ACHN (cell line): ENCODE measurements at places on chromosomes 16 and 17.

DNA sequence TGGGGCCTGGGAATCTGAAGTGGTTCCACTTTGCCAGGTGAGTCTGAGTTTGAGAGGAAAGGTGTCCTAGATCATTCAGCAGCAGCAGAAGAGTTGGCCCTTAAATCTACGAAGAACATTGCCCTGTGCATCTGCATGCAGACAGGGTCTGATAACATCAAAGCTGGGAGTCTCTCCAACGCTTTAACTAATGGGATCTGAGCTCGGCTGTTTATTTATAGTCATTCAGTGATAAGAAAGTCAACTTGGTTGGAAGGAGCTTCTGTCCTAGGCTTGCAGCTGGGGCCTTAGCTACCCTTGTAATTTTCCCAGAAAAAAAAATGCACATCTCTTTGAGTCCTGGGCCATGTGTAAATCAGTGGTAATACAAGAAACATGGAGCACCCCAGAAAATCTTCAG is 418.0 kb upstream of the HSBP1 start:
- no peak for DNase-seq

- DNase-seq: no peak
Observed at GRCh38 chr17:35214631-35215273, 20.6 kb upstream of the SLC35G3 start.

GRCh38 chr16:88458773-88459235 is 5.7 kb downstream of the ZFPM1 start:
- no peak for DNase-seq

DNA sequence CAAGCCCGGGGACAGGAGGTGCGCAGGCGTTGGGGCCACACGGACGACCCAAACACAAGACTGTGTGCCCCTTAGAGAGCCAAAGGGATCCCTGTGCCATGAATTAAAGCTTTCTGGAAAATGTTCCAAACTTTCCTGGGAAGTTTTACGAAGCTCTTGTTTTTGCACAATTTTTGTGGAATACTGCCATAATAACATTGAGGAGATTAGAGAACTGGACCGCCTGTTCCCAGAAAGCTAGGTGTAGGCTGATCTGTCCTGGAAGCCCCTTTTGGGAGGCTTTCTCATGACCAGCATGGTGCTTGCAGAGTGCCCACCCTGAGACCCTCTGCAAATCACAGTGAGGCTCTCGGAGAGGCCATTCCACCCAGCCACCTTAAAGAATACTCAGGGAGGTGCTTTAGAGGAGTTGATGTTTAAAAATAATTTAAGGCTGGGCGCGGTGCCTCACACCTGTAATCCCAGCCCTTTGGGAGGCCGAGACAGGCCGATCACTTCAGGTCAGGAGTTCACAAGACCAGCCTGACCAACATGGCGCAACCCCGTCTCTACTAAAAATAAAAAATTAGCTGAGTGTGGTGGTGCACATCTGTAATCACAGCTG is 1.1 kb downstream of the KDM8 start:
- no peak for DNase-seq

DNA sequence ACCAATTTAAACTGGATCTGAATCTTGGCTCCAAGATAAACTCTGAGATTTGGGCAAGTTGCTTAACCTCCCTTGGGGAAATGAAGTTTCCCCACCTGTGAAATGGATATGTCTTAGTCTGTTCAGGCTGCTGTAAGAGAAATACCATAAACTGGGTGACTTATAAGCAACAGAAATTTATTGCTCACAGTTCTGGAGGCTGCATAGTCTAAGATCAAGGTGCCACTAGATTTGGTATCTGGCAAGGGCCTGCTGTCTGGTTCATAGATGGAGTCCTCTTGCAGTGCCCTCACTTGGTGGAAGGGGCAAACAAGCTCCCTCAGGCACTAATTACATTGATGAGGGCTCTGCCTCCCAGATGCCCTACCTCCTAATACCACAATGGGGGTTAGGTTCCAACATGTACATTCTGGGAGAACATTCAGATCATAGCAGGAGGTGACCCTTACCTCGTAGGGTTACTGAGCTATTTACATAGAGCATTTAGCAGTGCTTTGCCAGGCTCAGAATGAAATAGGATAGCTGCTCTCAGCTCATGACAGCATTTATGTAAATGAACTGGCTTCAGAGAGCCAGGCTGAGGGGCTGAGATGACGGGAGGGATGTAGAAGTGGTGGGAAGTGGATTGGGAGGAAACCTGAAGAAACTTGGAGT is 83.9 kb downstream of the SPECC1 start:
- DNase-seq: no peak

GRCh38 chr17:14366199-14366598 is 65.3 kb downstream of the HS3ST3B1 start:
- no peak for DNase-seq

- no peak for DNase-seq
Observed at GRCh38 chr17:60738287-60738686, 60.6 kb downstream of the BCAS3 start.

GRCh38 chr16:23611936-23612335 is 15.8 kb upstream of the NDUFAB1 start:
- no peak for DNase-seq

- DNase-seq: no peak
Observed at GRCh38 chr16:88989852-88990547, 13.0 kb upstream of the CBFA2T3 start.
